Effector memory CD8-positive, alpha-beta T cell (primary cell): ENCODE measurements at places on chromosomes 11 and 22.

DNA sequence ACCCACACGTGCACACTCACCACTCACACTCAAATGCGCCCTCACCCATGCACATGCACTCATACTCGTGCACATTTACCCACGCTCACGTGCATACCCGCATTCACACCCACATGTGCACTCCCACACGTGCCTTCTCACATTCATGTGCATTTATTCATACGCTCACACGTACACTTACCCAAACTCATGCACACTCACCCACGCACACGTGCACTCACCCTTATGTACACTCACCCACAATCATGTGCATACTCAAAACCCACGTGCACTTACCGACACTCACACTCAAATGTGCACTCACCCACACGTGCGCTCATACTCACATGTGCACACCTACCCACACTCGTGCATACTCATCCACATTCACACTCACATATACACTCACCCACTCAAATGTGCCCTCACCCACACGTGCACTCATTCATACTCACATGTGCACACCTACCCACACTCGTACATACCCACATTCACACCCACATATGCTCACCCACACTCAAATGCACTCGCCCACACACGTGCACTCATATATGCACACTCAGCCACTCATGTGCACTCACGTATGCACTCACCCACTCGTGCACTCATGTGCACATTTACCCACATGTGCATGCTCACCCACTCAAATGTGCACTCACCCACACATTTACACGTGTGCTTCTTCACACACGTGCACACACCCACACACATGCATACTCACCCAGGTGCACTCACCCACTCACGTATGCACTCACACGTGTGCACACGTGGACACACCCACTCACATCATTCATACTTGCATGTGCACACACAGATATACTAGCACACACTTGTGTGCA is 84.4 kb downstream of the TRMU start:
- no peak for DNase-seq
- peaks cover 7% of the 10 kb centered on the region for H3K36me3 ChIP-seq
- peaks cover 3% of the 10 kb centered on the region for H3K4me1 ChIP-seq
- H3K27me3 ChIP-seq = no peaks in the 10 kb centered on the region

DNA sequence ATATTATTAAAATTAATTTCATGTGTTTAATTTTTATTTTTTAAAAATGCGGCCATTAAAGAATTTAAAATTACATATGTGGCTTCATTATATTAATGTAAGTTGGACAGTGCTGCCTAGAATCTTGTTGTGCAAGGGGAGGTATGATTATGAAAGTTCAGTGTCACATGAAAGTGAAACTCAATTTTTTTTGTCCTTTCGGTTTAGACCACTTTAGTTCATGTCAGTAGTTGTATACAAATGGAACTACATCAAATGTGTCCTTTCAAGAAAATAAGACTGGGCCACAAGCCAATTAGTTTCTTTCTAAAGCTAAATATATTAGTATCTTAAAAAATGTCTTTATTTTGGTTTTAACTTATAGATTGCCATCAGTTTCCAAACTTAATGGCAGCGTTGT is 35.7 kb downstream of the TBCEL start:
- no peak for DNase-seq
- no peaks in the 10 kb centered on the region for H3K4me1 ChIP-seq
- peak overlapping the region; percentile 29 for H3K4me3 ChIP-seq
- H3K27ac ChIP-seq = peak overlapping the region; percentile 77
- H3K36me3 ChIP-seq = peaks cover 7% of the 10 kb centered on the region
- H3K27me3 ChIP-seq = no peaks in the 10 kb centered on the region

DNA sequence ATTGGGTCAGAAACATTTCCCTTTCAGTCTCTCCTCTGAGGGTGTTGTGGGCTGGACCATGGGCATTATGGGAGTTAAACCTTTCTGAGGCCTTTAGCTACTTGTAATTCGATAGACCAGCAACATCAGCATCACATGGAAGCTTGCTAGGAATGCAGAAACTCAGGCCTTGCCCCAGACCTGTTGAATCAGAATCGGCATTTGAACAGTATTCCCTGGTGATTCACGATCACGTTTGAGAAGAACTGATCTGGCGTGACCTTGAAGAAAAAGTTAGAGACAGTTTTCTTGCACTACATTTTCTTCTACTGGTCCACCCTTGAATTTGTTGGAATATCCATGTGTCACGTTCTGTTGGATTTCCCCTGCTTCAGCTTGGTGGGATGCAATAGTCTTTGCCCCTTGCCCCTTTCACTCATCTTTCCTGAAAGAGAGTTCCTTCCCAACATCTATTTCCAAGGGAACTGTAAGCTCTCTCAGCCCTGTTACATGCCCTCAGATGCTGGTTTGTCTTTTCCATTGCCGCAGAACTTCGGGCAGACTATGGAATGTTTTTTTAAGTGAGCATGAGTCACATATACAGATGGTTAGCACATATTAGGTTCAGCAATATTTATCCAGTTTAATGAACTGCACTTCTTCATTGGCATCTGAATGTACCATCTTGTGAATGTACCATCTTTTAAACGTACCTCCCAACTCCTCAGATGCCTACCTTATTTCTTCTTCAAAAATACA is 23.9 kb downstream of the EHF start:
- no peak for DNase-seq
- H3K27me3 ChIP-seq = peaks cover 70% of the 10 kb centered on the region
- peaks cover 4% of the 10 kb centered on the region for H3K4me1 ChIP-seq
- peaks cover under 1% of the 10 kb centered on the region for H3K36me3 ChIP-seq

GRCh38 chr11:115256397-115257197 is 247.6 kb downstream of the CADM1 start:
- H3K27ac ChIP-seq = peak overlapping the region; percentile 94
- DNase-seq = peak; percentile 40
- no peaks in the 10 kb centered on the region for H3K36me3 ChIP-seq
- no peaks in the 10 kb centered on the region for H3K27me3 ChIP-seq
- peaks cover 42% of the 10 kb centered on the region for H3K4me1 ChIP-seq

DNA sequence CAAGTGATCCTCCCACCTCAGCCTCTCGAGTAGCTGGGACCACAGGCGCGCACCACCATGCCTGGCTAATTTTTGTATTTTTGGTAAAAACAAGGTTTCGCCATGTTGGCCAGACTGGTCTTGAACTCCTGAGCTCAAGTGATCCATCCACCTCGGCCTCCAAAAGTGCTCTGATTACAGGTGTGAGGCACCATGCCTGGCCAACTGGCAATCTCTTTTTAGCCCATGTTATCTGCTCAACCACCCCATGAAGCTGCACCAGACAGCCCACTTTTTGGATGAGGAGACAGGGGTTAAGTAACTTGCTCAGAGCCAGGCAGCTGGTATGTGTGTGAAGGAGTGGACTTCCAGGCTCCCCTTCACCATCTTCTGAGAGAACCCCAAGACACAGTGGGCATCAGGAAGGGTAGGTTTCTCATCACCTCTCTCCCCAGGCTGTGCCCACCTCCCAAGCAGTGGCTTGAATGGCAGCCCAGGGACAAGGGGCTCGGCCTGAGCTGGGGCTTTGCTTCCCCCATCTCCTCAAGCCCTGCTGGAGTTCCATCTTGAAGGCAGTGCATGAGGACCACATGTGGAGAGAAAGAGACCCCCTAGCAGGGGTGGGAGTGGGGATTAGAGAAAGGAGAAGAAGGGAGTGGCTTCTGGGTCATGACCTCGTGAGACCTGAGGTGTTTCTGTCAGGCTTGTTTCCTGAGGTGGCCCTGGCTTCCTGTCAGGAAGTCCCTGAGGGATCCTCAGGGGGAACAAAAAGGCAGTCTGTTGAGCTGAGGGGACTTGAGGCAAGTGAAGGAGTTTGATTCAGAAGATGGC is 87.5 kb upstream of the PARVA start:
- DNase-seq = no peak
- no peaks in the 10 kb centered on the region for H3K27me3 ChIP-seq
- H3K36me3 ChIP-seq = peaks cover 3% of the 10 kb centered on the region
- H3K27ac ChIP-seq = peak overlapping the region; percentile 85

- DNase-seq = no peak
- H3K4me3 ChIP-seq = no peak overlapping the region
- no peak overlapping the region for H3K27ac ChIP-seq
- H3K4me1 ChIP-seq = no peaks in the 10 kb centered on the region
- H3K36me3 ChIP-seq = no peaks in the 10 kb centered on the region
Observed at GRCh38 chr11:70552167-70553150, 154.1 kb downstream of the CTTN start.

- no peak for DNase-seq
- H3K4me3 ChIP-seq = no peak overlapping the region
- no peaks in the 10 kb centered on the region for H3K4me1 ChIP-seq
- no peaks in the 10 kb centered on the region for H3K36me3 ChIP-seq
Observed at GRCh38 chr11:61930933-61931332, 13.6 kb upstream of the RAB3IL1 start.

DNA sequence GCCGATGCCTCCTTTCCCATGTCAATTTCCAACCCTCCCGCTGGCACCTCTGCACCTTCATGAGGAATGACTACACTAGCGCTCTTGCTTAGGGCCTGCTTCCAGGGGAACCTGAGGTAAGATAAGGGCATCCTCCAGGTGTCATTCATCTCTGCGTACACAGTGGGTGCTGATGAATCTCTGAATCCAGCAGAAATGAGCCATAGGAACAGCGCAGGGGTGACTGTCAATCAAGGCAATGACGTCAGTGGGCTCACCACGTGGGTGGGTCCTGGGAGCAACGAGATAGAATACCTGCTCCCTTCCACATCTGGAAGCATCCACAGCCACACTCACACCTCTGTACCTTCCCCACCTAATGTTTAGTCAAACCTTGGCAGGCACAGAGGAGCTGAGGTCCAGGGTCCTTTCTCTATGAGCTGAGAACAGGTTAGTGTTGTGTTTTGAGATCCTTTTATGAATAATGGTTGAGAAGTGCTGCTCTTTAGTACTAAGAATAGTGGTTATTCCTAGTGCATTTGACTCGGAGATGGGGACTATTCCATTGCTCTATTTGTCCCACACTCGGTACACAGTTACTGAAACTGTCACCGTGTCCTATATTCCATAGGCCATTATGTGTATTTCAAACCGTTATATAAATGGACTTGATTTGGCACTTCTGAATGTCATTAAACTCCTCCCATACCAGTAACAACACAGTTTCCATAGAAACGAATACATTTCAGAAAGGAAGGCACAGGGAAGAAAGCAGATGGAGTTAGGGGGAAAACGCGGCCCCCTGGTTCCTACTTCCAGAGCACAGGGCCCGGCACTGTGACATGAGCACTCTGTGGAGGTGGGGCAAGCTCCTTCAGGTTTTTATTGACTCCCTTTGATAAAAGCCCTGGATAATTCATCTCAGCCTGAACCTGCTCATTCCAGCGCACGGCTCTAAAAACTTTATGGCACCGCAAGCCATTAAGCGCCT is 193.4 kb downstream of the ST3GAL4 start:
- H3K27me3 ChIP-seq = peaks cover 17% of the 10 kb centered on the region
- no peaks in the 10 kb centered on the region for H3K4me1 ChIP-seq
- H3K36me3 ChIP-seq = no peaks in the 10 kb centered on the region
- H3K27ac ChIP-seq = no peak overlapping the region

DNA sequence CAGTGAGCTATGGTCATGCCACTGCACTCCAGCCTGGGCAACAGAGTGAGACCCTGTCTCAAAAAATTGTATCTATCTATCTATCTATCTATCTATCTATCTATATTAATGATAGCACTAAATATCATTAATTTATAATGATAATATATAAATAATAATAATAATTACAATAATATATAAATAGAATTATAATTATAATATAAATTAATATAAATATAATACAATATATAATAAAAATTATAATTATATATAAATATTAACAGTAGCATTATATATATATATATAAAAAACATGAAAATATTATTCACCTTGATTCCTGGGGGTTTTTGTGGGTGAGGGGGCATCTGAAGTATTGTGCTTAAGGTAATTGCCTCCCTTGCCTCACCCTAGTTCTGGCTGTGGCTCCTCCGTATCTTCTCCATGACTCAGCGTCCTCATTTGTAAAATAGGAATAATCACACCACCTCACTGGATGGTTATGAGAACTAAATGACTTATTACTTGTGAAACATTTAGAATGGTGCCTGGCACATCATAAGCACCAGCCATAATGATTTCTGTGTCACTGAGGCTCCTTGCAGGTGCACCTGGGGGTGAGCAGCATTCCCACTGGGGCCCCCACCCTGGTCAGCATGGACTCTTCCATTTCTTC is 18.8 kb downstream of the RASD2 start:
- H3K27me3 ChIP-seq = peaks cover 88% of the 10 kb centered on the region
- no peak overlapping the region for H3K27ac ChIP-seq
- DNase-seq = no peak
- no peaks in the 10 kb centered on the region for H3K4me1 ChIP-seq

- no peak overlapping the region for H3K27ac ChIP-seq
- H3K4me3 ChIP-seq = no peak overlapping the region
- no peaks in the 10 kb centered on the region for H3K27me3 ChIP-seq
- H3K36me3 ChIP-seq = peaks cover 24% of the 10 kb centered on the region
- no peak for DNase-seq
Observed at GRCh38 chr11:72985645-72986044, 156.5 kb downstream of the FCHSD2 start.

- H3K4me1 ChIP-seq = peaks cover 9% of the 10 kb centered on the region
- H3K27ac ChIP-seq = no peak overlapping the region
- H3K36me3 ChIP-seq = no peaks in the 10 kb centered on the region
Observed at GRCh38 chr22:24482575-24482974, 12.6 kb upstream of the UPB1 start.

DNA sequence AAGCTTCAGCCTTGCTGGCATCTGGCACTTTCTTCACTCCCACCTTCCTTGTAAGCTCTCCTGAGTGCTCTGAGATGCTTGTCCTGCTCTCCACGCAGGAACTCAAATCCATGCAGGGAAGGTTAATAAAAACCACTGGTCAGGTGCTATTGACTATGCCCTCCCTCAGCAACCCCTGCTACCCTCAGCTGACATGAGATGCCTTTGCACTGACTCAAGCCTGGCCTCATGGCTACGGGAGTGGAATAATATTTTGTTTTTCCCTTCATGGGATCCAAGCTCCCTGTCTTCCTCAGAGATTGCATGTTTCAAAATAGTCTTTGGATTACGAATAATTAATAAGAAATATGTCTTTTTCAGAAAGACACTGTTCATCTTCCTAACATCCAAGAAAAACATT is 31.7 kb upstream of the ABCC8 start:
- no peak overlapping the region for H3K4me3 ChIP-seq
- no peak overlapping the region for H3K27ac ChIP-seq
- no peaks in the 10 kb centered on the region for H3K4me1 ChIP-seq
- H3K36me3 ChIP-seq = no peaks in the 10 kb centered on the region
- no peak for DNase-seq
- H3K27me3 ChIP-seq = peaks cover 20% of the 10 kb centered on the region

DNA sequence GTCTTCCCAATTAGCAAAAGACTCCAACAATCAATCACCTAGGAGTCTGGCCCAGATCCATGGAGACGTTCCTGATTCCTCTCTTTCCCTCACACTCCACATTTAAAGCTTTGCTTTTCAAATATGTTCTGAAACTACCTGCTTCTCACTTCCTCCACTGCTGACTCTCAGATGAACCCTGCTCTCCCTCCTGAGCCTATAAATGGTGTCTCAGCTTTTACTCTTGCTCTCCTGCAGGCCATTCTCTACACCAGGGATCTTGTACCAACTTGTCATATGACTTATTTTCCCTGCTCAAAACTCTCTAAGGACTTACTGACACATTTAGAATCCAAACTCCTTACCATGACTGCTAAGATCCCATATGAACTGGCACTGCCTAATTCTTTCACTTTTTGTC is 138.4 kb upstream of the DDI1 start:
- no peak for DNase-seq
- H3K27me3 ChIP-seq = no peaks in the 10 kb centered on the region
- H3K36me3 ChIP-seq = no peaks in the 10 kb centered on the region
- no peaks in the 10 kb centered on the region for H3K4me1 ChIP-seq

- H3K27me3 ChIP-seq = peaks cover 18% of the 10 kb centered on the region
- no peak overlapping the region for H3K27ac ChIP-seq
- no peak overlapping the region for H3K4me3 ChIP-seq
- no peaks in the 10 kb centered on the region for H3K36me3 ChIP-seq
- H3K4me1 ChIP-seq = peaks cover 5% of the 10 kb centered on the region
- no peak for DNase-seq
Observed at GRCh38 chr11:8809939-8810539, 101.0 kb upstream of the AKIP1 start.
